CD4-positive, alpha-beta T cell treated with Interleukin-17A for 4 hours (primary cell): ENCODE measurements at places on chromosomes 11 and 22.

- DNase-seq = no peak
Observed at GRCh38 chr11:134395002-134395401, 17.0 kb downstream of the B3GAT1 start.

DNA sequence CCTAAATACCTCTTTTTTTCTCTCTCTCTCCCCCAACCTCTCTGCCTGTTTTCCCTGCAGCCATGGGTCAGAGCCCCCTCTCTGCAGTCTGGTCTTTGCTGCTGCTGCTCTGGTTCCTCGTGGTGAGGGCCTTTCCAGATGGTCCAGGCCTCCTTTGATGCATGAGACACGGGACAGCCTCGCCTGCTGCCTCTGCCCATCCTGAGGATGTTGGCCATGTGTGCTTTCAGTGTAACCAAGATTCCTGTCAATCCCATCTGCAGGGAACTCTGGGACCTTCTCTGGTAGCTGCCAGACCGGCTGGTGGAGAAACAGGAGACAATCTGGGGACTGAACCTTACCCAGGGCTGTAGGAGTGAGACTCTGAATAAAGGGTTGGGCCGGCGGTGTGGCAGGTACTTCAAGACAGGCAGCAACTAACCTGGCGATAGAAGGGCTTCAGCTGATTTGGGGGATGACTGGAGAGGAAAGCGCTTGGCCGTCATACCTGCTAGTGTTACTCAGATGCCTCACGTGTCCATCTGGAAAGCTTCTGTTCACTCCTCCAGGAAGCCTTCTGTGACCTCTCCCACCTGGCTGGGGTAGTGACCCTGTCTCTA is 7.1 kb downstream of the CHRNA10 start:
- no peak for DNase-seq

- DNase-seq = no peak
Observed at GRCh38 chr11:12448131-12448939, 71.0 kb downstream of the PARVA start.

DNA sequence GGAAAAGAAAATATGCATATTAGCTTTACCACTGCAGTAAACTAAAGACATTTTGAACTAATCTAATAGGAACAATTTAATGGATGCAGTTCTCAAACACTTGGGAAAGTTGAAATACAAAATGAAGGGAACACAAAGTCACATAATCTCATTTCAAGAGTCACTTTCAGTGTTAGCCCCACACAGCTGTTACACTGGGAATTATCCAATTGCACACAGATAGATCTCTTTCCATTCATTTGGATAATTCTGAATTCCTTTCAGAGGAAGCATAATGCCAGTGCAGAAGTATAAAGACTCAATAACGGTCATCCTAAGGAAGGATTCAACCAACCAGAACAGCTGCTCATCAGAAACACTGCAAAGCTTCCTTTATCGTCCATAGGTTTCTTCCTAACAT is 173.3 kb downstream of the GRIA4 start:
- DNase-seq = no peak

- DNase-seq = no peak
Observed at GRCh38 chr22:21043860-21044535, 1.7 kb upstream of the LRRC74B start.

GRCh38 chr22:17792854-17793434 is 18.7 kb upstream of the BID start:
- DNase-seq = no peak

- DNase-seq = no peak
Observed at GRCh38 chr11:3958281-3958680, 102.8 kb downstream of the STIM1 start.

DNA sequence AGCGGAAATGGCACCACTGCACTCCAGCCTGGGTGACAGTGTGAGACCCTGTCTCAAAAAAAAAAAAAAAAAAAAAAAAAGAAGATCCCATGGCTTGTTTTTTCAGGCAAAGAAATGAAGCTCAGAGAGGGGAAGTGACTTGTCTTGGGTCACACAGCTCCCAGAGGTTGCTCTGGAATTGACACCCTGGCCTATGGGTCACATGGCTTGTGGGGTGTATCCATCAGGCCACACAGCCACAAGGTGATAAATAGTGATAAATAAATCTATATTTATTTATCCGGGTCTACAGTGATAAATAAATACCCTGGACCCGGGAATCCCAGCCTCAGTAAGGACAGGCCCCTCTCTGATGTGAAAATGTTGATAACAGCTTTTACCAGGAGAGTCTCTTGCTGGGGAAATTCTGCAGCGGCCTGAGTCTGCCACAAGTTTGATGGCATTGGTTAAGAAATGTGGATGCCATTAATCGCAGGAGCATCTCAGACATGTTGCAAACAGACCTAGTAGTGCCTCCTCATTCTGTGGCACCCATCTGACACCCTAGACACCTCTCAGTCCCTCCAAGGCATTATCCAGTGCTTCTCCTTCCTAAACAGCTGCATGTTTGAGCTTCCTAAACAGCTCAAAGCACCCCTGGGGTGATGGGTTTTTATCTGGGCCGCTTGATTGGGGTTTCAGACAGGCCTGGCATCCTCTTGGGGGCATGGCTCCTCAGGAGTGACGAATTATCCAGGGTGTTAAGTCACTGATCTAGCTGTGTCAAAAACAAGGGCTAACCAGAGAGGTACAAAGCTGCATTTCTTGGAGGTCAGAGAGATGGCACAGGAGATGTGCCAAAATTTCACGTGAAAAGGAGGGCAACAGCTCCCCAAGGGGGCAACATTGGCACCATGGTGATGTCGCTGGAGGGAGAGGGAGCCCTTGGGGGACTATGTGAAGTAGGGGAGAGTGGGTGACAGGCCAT is 1.9 kb upstream of the EMID1 start:
- no peak for DNase-seq

DNA sequence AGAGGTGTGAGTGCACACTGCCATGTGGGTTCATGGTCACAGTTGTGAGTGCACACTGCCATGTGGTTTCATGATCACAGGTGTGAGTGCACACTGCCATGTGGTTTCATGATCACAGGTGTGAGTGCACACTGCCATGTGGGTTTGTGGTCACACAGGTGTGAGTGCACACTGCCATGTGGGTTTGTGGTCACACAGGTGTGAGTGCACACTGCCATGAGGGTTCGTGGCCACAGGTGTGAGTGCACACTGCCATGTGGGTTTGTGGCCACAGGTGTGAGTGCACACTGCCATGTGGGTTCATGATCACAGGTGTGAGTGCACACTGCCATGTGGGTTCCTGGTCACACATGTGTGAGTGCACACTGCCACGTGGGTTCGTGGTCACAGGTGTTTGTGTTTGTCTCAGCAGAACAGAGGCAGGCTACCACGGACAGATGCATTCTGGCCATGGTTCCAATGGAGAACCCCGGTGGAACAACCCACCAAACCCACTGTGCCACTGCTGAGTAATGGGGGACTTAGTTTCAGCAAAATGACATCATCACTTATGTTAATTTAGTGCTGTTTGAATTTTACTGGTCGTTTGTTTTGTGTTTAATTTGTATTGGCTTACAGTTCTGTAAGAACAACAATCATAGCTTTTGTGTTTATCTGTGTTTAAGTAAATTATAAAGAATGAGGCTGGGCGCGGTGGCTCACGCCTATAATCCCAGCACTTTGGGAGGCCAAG is 57.2 kb downstream of the RPS6KA4 start:
- no peak for DNase-seq

DNA sequence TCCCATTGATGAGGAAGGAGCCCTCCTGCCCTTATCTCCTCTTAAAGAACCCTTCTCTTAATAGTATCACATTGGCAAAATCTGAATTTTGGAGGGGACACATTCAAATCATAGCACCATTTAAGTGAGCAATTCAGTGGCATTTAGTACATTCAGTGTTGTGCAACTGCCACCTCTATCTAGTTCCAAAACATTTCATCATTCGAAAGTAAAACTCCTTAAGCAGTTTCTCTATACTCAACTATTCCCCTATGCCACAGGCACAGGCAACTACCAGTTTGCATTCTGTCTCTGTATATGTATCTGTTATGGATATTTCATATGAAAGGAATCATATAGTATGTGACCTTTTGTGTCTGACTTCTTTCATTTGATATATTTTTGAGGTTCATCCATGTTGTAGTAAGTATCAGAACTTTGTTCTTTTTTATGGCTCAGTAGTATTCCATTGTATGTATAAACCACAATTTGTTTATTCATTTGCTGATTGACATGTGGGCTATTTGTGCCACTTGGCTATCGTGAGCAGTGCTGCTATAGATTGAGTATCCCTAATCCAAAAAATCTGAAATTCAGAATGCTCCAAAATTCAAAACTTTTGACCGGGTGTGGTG is 22.9 kb downstream of the FAR1 start:
- no peak for DNase-seq

GRCh38 chr11:101860696-101861427 is 53.9 kb upstream of the CEP126 start:
- peak; percentile 12 for DNase-seq
